CD4-positive, alpha-beta memory T cell (primary cell): ENCODE measurements at places on chromosomes 16 and 17. TPM values are rescaled to one million over a fixed set of nuclear protein-coding genes. Genes with fewer than 3 reads are reported as not detected.

NFATC3 gene
- total RNA-seq = 134 TPM

DNA sequence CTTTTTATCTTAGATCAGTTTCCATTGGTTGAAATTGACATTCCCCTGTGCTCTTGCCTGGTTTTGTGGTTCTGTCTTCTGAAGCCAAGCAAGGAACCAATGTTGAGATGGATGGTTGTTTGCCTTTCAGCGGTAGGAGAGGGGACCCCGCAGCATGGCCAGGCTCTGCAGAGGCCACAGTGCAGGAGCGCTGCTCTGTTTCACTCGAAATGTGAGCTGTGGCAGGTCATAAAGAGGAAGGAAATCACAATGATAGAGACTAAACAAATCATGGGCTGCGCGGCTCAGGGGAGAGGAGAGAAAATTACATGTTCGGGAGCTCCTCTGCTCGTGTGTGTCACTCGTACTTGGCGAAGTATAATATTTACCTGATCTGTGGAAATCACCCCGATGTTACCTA, 148.2 kb downstream of the SNX29 start:
- no peak for DNase-seq
- H3K27me3 ChIP-seq = no peaks in the 10 kb centered on the region
- no peaks in the 10 kb centered on the region for H3K4me1 ChIP-seq
- H3K36me3 ChIP-seq = no peaks in the 10 kb centered on the region
- no peak overlapping the region for H3K4me3 ChIP-seq
- H3K27ac ChIP-seq = no peak overlapping the region

GRCh38 chr16:79717333-79718137, 117.0 kb upstream of the MAF start:
- H3K36me3 ChIP-seq = no peaks in the 10 kb centered on the region
- peaks cover 5% of the 10 kb centered on the region for H3K4me1 ChIP-seq
- H3K27ac ChIP-seq = no peak overlapping the region
- no peak for DNase-seq
- H3K4me3 ChIP-seq = no peak overlapping the region

DNA sequence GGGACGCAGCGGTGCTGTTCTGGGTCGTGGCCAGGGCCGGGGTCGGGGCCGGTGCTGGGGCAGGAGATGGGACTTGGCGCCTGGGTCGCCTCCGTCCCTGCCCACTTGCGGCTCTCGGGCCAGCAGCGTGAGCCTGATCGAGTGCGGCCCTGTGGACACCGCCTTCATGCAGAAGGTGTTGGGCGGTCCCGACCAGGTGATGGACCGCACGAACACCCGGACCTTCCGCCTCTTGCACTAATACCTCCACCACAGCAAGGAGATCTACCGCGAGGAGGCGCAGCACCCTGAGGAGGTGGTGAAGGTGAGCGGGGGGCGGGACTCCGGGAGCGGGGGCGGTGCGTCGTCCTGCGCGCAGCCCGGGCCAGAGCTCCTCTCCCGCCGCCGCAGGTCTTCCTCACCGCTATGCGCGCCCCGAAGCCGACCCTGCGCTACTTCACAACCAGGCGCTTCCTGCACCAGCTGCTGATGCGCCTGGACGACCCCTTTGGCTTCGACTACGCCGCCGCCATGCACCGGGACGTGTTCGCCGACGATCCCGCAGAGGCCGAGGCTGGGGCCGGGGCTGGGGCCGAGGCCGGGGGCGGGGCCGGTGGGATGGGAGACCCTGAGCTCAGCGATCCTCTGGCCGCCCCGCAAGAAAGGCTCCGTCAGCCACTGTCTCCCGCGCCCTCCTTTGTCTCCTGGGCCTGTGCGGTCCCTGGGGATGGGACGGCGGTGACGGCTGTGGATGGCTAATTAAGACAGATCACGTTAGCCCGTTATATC, 4.5 kb upstream of the HSD17B1 start:
- peaks cover 7% of the 10 kb centered on the region for H3K4me1 ChIP-seq
- H3K36me3 ChIP-seq = no peaks in the 10 kb centered on the region
- peak; percentile 74 for DNase-seq
- no peak overlapping the region for H3K4me3 ChIP-seq

- DNase-seq = no peak
- H3K4me1 ChIP-seq = peaks cover 90% of the 10 kb centered on the region
- H3K27me3 ChIP-seq = no peaks in the 10 kb centered on the region
- H3K36me3 ChIP-seq = peaks cover 14% of the 10 kb centered on the region
- no peak overlapping the region for H3K27ac ChIP-seq
- no peak overlapping the region for H3K4me3 ChIP-seq
Observed at GRCh38 chr17:45301674-45302073, 15.1 kb downstream of the MAP3K14 start.

GRCh38 chr17:76417499-76418143, 33.2 kb downstream of the SPHK1 start:
- H3K4me3 ChIP-seq = no peak overlapping the region
- no peak overlapping the region for H3K27ac ChIP-seq
- no peaks in the 10 kb centered on the region for H3K27me3 ChIP-seq
- no peaks in the 10 kb centered on the region for H3K4me1 ChIP-seq
- peaks cover 4% of the 10 kb centered on the region for H3K36me3 ChIP-seq

GRCh38 chr16:84724606-84725309, 25.0 kb downstream of the USP10 start:
- peaks cover 4% of the 10 kb centered on the region for H3K36me3 ChIP-seq
- H3K4me1 ChIP-seq = peaks cover 35% of the 10 kb centered on the region
- no peak overlapping the region for H3K27ac ChIP-seq
- H3K4me3 ChIP-seq = no peak overlapping the region
- no peak for DNase-seq

KRTAP4-4 gene
- not detected for total RNA-seq
